ENCODE measurements at places on chromosomes 4 and X.

DNA sequence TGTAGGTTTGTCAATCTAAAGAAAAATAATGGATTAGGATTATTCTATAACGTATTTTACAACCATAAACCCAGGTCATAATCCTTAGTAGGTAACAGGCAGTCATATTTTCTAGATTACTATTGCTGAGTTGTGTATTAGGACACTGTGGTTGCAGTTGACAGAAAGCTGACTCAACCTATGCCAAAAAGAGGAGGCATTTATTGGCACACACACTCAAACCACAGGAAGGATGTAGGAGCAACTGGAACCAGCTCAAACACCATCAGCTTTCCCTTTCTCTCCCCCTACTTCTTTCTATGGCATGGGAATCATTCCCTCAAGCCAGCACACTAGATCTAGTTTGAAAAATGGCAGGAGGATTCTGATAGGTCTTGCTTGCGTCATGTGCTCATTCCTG, 136.4 kb upstream of the FAM9C start:
- DNase-seq: no peak

GRCh38 chr4:125952631-125953030, 637.9 kb downstream of the FAT4 start:
- no peak for DNase-seq

DNA sequence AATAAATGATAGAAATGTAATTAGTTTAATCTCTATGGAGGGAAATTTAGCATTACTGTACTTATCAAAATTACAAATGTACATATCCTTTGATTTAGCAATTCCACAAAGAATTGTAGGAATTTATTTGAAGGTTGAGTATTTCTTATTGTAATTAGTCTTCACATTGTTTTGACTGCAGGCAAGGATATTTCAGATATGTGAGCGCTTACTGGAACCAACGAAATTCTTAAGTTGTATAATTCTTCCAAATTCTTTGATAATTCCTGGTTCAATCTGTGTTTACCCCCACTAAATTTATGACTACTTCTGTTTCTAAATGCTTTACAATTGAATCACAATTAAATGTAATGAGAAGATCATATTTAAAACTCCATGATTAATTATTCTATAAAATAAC, 26.9 kb upstream of the WWC2 start:
- no peak for DNase-seq

DNA sequence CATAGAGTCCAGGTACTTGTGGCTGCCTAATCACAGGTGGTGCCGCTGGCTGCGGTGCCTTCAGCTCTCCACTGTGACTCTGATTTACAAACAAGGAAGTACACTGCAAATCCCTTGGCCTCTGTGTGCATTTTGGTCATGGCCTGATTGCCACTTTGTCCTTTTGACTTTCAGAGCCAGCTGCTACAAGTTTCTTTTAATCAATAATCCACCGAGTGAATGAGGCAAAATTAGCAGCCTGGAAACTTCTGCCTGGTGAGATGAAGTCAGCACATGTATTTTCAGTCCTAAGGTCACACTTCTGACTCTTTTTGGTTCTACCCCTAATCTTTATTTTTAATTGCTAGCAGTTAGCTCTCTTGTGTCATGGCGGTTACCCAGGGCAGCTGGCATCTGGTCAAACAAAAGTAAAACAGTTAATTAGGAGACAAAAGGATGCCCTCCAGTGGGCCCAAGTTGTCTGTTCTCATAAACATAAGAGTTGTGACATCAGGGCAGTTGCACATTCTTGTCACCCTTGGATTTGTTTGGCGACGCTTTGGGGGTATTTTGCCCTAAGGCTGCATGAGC, 62.3 kb upstream of the LNX1 start:
- no peak for DNase-seq

DNA sequence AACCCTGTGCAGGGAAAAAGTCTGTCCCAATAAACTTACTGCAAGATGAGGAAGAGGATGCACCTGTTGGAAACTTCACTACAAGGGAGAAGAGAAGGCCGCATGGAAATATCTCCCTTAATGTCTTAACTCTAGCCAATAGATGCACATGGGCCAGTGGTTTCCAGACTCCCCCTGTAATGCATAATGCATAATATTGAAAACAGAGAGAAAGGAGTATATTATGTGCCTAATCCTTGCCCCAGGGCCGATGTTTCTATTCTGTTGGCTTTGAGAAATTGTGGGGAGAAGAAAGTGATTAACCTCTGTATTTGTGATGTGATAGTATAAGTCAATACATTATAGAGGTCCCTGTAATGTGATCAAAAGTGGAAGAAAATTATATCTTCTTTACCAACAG, 37.2 kb downstream of the INTS12 start:
- DNase-seq: no peak

DNA sequence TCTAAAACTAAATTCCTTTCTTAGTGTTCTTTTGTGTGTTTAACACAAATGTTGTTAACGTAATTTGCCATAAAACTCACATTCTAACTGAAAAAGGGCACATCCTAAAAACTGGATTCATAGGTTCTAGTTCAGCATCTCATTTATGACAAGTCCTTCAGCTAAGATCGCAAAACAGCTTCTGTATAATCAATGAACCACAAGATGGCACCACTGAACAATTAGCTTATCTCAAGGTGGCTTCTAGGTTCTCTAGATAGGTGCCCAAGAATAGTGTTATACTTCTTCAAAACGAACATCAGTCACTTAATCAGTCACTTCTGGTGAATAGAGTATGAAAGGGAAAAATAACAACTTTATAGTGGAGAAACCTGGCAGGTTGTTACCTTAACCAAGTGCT, 54.3 kb downstream of the NRK start:
- DNase-seq: no peak

DNA sequence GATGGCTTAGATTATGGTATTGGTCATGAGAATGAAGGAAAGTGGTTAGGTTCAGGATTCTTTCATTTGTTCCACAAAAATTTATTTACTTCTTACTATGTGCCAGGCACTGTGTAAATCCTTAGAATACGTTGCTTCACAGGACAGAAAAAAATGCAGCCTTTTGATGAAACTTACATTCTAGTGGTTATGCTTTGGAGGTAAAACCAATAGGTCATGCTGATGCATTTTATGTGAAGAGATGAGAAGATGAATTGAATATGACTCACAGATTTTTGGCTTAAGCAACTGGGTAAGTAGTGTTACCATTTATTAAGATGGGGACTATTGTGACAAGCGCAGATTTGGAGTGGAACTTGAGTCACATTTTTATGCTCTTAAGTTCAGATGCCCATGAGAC, 165.3 kb downstream of the GLRA2 start:
- no peak for DNase-seq

DNA sequence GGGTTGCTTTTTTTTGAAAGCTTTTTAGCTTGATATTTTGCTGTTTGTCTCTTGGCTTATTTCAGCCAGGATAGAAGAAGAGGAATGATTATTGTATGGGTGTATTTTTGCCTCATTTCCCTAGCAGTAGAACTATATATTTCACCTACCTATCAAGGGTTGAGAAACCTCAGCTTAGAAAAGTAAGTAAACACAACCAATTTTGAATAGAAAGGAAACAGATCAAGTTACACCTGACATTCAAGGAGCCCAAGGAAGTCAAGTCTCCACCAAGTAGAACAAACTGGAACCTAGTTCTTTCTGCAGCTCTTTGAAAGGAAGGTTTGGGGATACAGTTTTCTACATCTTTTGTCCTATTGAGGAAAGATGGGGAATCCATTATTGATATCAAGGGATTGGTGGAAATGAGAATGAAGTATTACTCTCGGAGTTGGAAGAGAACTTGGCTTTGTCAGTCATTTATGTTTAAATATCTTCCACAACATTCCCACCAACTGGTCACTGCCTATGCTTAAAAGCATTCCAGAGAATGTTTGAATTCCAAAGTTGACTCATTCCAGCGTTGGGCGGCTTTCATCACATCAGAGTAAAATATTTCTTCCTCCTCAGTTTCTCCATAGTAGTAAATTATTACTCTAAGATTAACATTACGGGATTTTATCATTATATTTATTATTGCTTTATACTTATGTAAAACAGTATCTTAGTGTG, 207.8 kb upstream of the CNKSR2 start:
- no peak for DNase-seq

GRCh38 chrX:107709266-107709806, 66.3 kb downstream of the TSC22D3 start:
- DNase-seq: no peak

DNA sequence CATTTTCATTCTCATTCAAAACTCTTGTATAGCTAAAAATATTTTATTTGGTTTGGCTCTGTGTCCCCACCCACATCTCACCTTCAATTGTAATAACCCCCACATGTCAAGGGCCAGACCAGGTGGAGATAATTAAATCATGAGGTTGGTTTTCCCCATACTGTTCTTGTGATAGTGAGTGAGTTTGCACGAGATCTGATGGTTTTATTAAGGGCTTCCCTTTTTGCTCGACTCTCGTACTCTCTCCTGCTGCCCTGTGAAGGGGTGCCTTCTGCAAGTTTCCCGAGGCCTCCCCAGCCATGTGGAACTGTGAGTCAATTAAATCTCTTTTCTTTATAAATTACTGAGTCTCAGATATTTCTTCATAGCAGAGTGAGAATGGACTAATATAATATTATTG, 768.0 kb downstream of the STIM2 start:
- no peak for DNase-seq

GRCh38 chrX:78747489-78747888, at the start of gene LPAR4:
LPAR4 (plus strand) TSS chrX:78747720; CDS start chrX:78754870, 7,150 bp downstream.
- no peak for DNase-seq

DNA sequence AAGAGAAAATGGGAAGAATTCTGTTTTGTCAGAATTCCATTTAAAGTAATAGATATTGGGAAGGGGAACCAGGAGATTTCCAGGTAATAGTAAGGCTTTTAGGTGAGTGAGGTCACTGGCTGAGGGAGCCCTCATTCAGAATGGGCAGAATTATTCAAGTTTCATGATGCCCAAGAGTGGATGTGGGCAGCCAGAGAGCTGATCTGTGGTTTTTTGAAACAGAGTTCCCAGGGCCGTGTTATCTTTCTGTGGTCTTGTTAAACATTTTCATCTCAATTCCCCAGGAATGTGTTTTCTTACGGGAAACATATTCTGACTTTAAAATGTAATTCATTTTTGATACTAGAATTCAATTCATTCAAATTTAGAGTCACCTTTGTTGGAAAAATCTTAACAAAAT, 182.0 kb upstream of the AADAT start:
- no peak for DNase-seq

- DNase-seq: no peak
These were observed 81.6 kb downstream of the GPAT3 start for GRCh38 chr4:83617371-83618035.

DNA sequence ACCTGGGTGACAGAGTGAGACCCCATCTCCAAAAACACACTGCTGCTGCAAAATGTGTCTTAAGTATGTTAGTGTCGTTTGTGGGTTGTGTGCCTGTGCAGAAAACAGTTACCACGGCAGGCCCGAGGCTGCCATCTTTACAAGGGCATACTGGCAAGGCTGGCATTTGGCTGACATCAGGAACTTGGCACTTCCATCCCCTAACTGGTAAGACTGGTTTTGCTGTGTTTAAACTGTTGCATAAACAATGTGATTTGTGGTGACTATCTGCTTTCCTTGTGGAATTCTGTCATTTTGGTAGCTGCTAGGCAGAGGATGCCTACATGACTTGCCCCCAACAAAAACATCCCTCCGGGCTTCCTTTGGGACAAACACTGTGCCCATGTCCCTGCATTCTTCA, 12.3 kb downstream of the LRP2BP start:
- DNase-seq: no peak

GRCh38 chr4:108276690-108277089, 108.0 kb upstream of the LEF1 start:
- DNase-seq: no peak

DNA sequence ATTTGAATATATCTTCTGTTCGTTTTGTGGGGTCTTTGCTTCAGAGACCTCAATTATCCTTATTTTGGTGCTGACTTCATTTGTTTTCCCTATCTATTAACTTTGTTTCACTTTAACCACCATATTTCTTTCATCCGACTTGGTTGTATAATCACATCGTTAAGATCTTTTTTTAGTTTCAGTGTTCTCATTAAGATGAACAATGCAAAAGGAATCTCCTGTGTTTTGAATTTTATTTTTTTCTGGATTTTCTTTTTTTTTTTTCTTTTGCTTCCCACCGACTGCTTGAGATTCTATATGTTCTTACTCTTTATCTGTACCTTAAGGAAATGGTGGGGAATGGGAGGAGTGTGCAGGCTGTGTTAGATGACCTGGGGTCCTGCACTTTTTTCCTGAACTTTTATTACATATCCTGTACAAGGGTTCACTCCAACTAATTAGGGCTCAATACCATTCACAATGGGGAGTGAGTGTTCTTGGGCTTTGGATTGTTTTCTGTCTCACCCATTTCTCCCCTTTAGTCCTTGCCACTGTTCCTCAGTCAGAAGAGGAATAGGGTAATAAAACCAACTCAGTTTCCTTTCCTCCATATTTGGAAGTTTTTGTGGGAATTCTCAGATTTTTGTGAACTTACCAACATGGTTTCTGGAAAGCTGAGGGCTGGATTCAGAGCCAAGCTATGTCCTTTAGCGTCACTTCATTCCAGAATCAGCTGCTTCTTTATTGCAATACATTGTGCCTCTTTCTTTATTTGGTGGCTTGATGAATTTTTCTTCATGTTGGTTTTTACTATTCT, 43.2 kb upstream of the BMPR1B start:
- DNase-seq: no peak

GRCh38 chr4:154714339-154715040, 29.3 kb upstream of the LRAT start:
- DNase-seq: no peak

DNA sequence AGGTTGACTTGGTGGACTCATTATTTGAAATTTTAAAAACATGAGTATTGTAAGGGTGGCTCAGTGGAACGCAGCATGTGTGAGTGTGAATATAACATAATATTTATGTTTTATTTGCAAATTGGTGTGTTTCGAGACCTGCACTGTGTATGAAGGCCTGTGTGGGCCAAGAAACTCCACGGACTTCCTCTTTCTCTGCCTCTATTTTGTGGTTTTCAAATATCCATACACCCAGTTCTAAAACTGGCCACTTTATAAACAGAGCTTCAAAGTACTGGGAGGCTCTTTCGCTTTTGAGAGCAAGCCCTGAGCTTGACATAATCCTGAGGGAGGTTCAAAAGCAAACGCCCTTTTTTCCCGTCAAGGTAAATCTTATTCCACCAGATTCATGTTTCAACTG, 187.7 kb downstream of the GPAT3 start:
- DNase-seq: no peak

GRCh38 chr4:155489271-155489670, 112.5 kb upstream of the MAP9 start:
- DNase-seq: no peak

DNA sequence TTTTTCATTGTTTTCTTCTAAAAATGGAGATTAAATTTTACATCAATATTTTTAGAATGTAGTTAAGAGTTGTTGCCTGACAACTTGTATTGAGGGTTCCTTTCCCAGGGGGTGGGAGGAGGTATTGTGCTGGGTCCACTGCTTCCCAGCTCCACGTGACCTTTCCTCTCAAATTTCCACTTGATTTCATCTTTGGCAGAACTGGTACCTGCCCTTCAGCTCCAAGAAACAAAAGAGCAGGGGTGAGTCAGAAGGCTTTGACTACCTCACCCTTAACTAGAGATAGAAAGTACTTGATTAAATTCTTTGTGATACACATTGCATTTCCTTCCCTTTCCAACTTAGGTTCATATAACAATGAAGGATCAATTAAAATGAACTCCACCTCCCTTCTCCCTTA, 19.7 kb downstream of the TRIM2 start:
- peak; percentile 15 for DNase-seq

All from cerebellar nuclear complex (tissue), 1 donor.